ENCODE measurements at places on chromosomes 3 and 15.

- no peaks in the 10 kb centered on the region for H3K4me1 ChIP-seq
- no peak for DNase-seq
- no peaks in the 10 kb centered on the region for H3K27me3 ChIP-seq
- no peak overlapping the region for H3K4me3 ChIP-seq
- no peak overlapping the region for H3K27ac ChIP-seq
These were observed 336.1 kb downstream of the MFSD1 start for GRCh38 chr3:159137949-159138348.

DNA sequence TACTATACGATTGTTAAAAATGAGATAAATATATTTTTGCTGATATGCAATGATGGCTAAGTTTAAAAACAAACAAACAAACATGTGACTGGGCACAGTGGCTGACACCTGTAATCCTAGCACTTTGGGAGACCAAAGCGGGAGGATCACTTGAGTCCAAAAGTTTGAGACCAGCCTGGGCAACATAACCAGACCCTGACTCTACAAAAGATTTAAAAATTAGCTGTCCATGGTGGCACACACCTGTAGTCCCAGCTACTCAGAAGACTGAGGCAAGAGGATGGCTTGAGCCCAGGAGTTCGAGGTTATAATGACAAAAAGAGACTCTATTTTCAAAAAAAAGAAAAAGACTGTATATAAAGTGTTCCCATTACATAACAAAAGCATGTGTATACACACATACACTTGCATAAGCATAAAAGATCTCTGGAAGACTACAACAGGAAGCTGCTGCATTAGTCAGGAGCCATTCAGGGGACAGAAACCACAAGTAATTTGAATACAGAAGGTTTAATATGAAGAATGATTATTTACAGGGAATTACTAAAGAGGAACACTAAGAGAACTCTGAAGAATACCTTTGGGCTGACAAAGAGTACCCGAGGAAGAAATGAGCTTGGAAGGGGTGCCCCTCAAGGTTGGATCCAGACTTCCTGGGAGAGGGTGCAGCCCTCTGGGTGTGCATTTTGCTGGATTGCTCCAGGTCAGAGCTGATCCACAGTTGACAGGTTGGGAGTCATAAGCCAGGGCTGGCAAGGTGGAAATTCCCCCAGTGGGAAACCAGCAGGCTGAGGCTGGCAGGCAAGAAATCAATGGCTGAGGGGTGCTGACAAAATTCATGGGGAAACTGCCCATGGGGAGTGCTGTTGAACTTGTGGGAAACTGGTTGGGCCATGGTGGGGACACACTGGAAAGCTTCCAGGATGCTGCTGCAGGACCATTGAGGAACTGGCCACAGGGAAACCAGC lies 9.3 kb upstream of the TM4SF18 start:
- H3K27me3 ChIP-seq = no peaks in the 10 kb centered on the region
- H3K36me3 ChIP-seq = no peaks in the 10 kb centered on the region
- no peak overlapping the region for H3K4me3 ChIP-seq
- no peak overlapping the region for H3K27ac ChIP-seq
- DNase-seq = no peak

DNA sequence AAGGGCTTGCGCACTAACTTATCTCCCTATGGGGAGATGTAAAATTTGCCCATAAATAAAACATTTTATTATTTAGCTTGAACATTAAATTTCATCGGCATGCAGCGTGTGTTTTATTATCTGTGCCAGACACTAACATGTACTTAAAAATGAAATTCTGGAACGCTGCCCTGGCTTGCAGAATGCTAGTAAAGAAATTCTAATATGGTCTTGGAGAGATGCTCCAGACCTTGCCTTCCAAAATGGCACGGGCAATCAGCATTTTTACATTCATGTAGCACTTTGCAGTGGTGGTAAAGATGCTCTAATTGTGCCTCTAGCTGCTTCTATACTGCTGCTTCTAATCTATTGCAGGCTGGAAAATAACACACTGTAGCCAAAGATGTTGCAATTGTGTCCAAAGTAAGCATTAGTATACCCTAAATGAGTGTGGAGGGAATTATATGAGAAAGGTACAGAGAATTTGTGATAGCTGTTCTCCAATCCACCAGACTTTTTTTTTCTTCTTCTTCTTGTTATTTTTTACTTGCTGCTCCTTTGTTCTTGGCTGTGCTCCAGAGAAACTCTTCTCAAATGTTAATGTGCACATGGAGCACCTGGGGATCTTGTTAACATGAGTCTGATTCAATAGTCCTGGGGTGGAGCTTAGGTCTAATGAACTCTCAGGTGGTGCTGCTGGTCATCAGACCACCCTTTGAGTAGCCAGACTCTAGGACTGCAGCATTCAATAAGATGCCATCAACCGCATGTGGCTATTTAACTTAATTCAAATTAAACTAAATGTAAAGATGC lies 47.3 kb downstream of the CRABP1 start:
- H3K4me3 ChIP-seq = no peak overlapping the region
- no peak overlapping the region for H3K27ac ChIP-seq
- H3K4me1 ChIP-seq = no peaks in the 10 kb centered on the region
- no peaks in the 10 kb centered on the region for H3K27me3 ChIP-seq

DNA sequence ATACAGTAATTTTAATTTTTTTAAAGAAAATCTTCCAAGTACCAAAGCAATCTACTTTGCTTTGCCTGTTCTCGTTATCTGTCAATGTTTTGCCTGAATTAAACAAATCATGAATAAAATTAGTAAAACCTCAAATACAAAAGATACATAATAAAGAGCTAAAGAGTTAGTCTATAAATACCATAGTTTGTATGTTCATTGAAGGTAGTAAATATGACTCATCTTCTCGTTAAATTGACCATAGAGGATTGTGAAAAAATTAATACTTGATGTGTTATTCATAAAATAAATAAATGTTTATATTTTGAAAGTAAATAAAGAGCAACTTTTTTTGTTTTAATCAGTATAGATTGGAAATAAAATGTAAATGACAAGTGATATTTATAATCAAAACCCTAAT lies 246.5 kb upstream of the PLSCR5 start:
- no peaks in the 10 kb centered on the region for H3K27me3 ChIP-seq
- no peaks in the 10 kb centered on the region for H3K4me1 ChIP-seq
- H3K4me3 ChIP-seq = no peak overlapping the region
- H3K27ac ChIP-seq = no peak overlapping the region

DNA sequence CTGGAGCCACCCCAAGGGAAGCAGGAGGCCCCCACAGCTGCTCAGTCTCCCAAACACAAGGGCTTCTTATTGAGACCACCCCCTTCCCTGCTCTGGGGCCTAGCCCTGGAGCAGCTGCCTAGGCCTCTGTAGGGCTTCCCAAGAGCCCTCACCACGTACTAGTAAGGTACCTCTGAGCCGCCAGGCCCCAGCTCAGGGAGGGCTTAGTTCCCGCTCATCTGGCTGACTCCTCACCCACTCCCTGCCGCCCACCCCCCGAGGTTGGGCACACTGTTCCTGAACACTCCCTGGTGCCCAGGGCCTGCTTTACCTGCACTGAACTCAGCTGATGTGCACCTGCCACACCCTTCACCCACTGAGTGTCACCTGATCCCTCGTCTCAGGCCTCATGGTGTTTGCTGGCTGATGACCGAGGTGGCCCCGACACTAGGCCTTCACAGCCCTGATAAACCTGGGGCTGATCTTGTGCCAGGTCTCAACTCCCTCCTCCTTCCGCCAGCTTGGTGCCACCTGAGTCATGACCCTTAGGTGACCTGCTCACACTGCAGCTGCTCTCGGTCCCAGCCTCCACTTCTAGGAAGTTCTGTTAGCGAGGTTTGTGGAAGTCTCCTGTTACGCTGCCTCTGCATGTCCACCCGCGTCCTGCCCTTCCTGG lies 18.0 kb upstream of the SPTBN5 start:
- no peak for DNase-seq
- H3K36me3 ChIP-seq = peaks cover 17% of the 10 kb centered on the region
- H3K27ac ChIP-seq = no peak overlapping the region
- H3K4me3 ChIP-seq = no peak overlapping the region
- H3K27me3 ChIP-seq = no peaks in the 10 kb centered on the region

GRCh38 chr3:133532951-133533350 lies 40.5 kb upstream of the CDV3 start:
- no peak overlapping the region for H3K4me3 ChIP-seq
- no peaks in the 10 kb centered on the region for H3K4me1 ChIP-seq
- no peaks in the 10 kb centered on the region for H3K36me3 ChIP-seq
- H3K27ac ChIP-seq = no peak overlapping the region
- no peaks in the 10 kb centered on the region for H3K27me3 ChIP-seq

GRCh38 chr3:18389108-18389733 lies 35.9 kb downstream of the SATB1 start:
- H3K4me1 ChIP-seq = peaks cover 3% of the 10 kb centered on the region
- DNase-seq = no peak
- H3K27me3 ChIP-seq = no peaks in the 10 kb centered on the region
- no peak overlapping the region for H3K4me3 ChIP-seq

DNA sequence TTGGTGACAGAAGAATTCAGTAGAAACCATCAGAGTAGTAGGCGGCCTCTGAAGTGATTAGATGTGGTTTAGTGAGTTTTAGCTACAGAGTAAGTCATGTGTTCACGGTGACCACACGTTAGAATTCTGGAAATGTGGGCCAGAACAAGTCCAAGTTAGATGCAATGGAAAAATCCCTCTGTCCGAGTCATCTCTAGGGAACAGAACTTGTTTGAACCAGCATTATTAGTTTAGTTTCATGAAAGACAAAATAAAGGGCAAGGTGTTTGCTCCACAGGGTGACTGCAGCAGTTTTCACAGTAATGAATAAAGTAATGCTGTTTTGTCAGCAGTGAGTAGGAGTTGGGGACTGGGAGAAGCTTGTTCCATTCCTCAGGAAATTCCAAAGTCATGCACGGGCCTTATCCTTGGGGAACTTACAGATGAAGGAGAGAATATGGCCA lies 100.2 kb downstream of the CGNL1 start:
- no peak overlapping the region for H3K27ac ChIP-seq
- H3K27me3 ChIP-seq = no peaks in the 10 kb centered on the region
- H3K36me3 ChIP-seq = no peaks in the 10 kb centered on the region

DNA sequence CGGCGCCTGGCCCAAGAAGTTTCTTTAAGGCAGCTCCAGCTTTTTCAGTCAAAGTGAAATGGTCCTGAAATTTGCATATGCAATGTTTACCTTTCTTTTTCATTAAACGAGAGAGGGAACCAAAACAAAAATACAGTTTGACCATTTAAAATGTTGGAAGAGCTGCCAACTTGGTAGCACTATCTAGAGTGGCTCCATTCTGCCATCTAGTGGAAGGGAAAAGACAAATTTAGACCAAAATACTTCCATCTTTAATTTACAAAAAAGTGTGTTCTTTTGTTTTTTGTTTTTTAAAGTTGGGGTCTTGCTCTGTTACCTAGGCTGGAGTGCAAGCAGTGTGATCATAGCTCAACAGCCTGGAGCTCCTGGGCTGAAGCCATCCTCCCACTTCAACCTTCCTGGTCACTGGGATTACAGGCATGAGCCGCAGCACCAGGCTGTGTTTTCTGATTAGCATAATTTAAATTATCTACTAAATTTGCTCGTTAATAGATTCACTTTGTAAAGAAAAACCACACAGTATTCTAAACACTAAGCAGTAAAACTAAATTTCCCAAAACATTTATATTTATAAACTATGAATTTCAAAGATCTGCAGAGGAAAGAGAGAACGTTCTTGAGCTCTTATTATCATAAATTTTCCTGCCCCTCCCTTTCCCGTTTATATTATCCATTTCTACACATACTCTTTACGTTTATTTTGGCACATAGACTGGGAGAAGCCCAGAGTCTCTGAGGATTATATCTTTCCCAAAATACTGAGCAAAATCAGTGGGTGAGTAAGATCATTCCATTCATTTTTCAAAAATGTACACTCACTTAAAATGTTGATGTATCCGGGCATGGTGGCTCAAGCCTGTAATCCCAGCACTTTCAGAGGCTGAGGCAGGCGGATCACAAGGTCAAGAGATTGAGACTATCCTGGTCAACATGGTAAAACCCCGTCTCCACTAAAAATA lies 15.4 kb upstream of the RFC4 start:
- no peak for DNase-seq
- H3K27ac ChIP-seq = no peak overlapping the region
- H3K27me3 ChIP-seq = peaks cover 18% of the 10 kb centered on the region
- H3K36me3 ChIP-seq = no peaks in the 10 kb centered on the region

GRCh38 chr3:53044371-53044710 lies 1.5 kb downstream of the SFMBT1 start:
- peak overlapping the region; percentile 72 for H3K4me3 ChIP-seq
- no peak overlapping the region for H3K27ac ChIP-seq
- no peaks in the 10 kb centered on the region for H3K27me3 ChIP-seq
- peaks cover 3% of the 10 kb centered on the region for H3K4me1 ChIP-seq
- peak; percentile 20 for DNase-seq
- H3K36me3 ChIP-seq = no peaks in the 10 kb centered on the region

GRCh38 chr15:58472821-58473581 lies 41.2 kb downstream of the LIPC start:
- no peak overlapping the region for H3K4me3 ChIP-seq
- H3K27me3 ChIP-seq = no peaks in the 10 kb centered on the region
- H3K4me1 ChIP-seq = peaks cover 2% of the 10 kb centered on the region
- H3K36me3 ChIP-seq = no peaks in the 10 kb centered on the region

DNA sequence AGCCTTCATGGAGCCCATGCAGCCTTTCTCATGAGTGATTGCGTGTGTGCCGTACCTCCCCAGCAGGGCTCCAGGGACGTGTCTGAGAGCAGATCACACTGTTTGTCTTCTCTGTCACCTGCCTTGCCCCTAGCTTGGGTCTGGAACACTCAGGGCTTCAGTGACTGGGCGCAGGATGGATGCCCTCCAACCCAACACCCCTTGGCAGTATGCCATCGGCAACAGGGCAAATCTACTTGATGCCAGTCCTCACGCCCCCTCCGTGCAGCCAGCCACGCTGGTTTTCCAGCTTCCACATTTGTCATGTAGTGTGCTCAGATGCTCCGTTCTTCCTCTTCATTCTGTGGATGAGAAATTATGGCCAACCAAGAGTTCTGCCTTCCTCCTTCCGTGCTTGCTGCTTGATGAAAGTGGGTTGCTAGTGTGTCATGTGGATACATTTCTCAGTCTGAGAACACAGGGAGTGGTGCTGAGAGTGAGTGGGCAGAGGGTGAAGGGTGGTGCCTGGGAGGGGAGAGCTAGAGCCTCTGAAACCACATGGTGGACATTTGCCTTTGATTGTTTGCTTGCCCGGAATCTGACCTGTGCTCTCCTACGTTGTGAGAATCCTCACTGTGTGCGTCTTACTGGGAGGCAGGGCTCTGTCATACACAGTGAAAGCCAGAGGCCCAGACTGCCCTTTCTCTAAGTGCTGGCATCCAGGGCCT lies 97.2 kb downstream of the FAM43A start:
- no peak overlapping the region for H3K27ac ChIP-seq
- H3K4me1 ChIP-seq = no peaks in the 10 kb centered on the region
- DNase-seq = no peak
- no peaks in the 10 kb centered on the region for H3K36me3 ChIP-seq

DNA sequence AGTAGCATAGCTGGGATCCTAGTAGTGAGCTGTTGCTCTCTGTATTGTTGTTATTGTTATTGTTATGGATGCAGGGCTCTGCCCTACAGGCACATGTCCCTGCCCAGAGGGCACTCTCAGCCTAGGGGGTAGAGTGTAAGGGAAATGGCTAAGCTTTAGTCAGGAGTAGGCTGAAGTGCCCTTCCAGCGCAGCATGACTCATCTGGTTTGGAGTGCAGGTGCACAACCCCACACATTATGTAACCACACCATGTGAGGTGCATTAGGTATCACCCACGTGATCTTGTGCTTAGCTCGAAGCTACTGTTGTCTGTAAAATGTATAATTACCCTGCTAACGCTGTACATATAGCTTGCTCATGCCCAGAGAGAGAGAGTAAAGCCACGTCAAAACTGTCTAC lies 48.3 kb upstream of the TIPARP start:
- H3K4me1 ChIP-seq = peaks cover 3% of the 10 kb centered on the region
- H3K27me3 ChIP-seq = no peaks in the 10 kb centered on the region
- H3K36me3 ChIP-seq = no peaks in the 10 kb centered on the region
- H3K4me3 ChIP-seq = no peak overlapping the region
- no peak for DNase-seq
